ENCODE measurements at places on chromosomes 7 and 10.

DNA sequence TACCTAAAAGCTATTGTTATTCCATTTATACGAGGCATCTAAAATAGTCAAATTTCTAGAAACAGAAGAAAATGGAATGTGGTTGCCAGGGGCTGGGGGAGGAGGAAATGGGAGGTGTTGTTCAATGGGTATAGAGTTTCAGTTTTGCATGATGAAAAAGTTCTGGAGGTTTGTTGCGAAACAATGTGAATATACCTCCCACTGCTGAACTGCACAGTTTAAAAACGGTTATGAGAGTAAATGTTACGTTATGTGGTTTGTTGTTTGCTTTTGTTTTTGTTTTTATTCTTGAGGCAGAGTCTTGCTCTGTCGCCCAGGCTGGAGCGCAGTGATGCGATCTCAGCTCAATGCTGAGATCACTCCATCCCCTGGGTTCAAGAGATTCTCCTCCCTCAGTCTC is 64.9 kb upstream of the NRBF2 start:
- no peak for DNase-seq

- no peak for DNase-seq
Measured at GRCh38 chr10:27457966-27458365, 46.1 kb upstream of the RAB18 start.

DNA sequence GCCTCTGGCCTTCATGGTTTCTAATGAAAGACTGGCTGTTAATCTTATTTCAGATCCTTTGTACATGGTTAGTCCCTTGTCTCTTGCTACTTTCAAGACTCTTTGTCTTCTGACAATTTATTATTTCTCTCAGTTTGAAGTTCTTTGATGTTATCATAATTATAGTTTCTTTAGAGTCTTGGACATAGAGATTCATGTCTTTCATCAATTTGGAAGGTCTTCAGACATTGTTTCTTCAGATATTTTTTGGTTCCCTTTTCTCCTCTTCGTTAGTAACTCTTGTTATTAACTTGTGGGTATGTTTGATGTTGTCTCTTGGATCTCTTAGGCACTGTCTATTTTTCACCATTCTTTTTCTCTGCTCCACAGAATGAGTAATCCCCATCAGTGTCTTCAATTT is 8.7 kb downstream of the ZNF37A start:
- DNase-seq = no peak

DNA sequence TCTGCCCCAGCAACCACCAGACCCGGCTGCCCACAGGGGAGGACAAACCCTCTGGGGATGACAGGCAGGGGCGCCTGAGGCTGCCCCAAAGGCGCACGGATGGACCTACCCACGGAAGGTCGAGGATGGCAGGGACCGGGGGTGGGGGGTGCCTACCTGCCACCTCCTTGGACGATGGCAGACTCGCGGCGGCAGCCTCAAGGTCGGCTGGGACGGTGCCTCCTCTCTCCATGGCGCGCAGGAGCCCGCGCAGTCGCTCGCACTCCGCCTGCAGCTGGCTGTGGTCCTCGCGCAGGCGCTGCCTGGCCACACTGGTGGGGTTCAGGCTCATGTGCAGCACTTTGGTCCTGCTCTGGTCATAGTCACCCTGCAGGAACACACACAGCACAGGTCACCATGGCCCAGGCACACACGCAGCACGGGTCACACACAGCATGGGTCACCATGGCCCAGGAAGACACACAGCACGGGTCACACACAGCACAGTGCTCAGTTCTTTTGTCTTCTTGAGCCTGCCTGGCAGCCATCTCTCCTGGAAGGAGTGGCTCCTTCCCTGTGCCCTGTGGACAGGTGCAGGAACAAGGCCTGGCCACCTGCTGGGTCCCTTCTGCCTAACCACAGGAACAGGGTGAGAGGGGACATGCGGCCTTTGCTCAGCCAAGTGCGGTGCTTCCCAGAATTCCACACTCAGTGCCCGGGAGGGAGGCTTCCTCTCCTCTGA is 266.6 kb downstream of the ELFN1 start:
- no peak for DNase-seq

DNA sequence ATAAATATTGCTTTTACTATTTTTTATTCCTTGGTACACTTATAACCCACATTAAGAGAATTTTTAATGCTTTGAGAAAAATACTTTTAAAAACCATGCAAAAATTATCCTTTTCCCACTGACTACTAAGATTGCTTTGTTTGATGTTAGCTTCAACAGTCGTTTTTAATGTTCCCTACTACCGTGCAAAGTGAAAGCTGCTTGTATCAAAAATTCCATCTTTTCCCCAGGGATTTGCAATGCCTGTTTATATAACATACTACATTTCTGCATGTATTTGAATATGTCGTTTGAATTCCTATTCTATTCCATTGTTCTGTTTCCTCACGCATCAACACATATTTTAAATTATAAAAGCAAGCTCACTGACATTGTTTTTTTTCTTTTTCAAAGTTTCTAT is 54.4 kb downstream of the TFPI2 start:
- no peak for DNase-seq

GRCh38 chr10:17655567-17656146 is 11.7 kb downstream of the STAM start:
- DNase-seq = no peak

DNA sequence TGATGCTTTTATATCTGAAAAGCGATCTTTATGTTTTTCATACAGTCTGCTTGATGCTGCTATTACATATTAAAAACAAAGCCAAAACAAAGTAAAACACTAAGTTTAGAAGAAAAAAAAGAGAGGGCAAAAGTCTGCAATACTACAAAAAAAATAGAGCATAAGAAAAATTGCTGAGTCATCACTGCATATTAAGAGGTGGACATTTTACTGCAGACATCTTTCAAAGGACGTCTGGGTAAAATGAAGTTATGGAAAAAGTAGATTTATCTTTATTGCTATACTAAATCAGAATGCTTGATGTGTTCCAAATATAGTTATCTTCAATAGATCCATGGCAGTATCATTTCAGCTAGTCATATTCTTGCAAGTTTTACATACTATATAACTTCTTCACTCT is 172.0 kb downstream of the MAGI2 start:
- DNase-seq = no peak

DNA sequence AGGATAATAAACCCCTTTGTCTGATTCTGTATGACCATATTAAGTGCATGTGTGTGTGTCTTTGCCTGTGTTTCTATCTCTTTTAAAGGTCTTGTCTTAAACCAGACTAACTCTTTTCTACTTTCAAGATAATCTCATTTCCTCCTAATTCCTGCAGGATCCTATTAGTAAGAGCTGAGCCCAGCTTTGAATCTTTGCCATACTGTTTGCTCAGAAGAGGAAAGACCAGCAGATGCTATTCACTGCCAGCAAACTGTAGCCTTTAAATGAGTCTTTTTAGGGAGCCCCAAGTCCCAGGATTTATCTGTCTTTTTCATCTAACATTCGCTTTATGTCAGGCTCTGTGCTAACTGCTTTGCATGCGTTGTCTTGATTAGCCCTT is 2.9 kb downstream of the GPR158 start:
- DNase-seq = no peak

- no peak for DNase-seq
Measured at GRCh38 chr10:51999096-51999495, 299.7 kb upstream of the CSTF2T start.

DNA sequence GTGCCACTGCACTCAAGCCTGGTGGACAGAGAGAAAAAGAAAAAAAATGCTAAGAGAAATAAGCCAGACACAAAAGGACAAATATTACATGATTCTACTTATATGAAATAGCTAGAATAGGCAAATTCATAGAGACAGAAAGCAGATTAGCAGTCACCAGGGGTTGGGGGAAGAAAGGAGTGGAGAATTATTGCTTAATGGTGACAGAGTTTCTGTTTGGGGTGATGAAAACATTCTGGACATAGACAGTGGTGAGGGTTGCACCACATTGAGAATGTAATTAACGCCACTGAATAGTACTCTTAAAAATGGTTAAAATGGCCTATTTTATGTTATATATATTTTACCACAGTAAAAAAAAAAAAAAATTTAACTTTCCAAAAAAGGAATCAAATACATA is 6.4 kb upstream of the NT5C2 start:
- DNase-seq = no peak

- no peak for DNase-seq
Measured at GRCh38 chr7:40604601-40605438, 470.0 kb downstream of the SUGCT start.

DNA sequence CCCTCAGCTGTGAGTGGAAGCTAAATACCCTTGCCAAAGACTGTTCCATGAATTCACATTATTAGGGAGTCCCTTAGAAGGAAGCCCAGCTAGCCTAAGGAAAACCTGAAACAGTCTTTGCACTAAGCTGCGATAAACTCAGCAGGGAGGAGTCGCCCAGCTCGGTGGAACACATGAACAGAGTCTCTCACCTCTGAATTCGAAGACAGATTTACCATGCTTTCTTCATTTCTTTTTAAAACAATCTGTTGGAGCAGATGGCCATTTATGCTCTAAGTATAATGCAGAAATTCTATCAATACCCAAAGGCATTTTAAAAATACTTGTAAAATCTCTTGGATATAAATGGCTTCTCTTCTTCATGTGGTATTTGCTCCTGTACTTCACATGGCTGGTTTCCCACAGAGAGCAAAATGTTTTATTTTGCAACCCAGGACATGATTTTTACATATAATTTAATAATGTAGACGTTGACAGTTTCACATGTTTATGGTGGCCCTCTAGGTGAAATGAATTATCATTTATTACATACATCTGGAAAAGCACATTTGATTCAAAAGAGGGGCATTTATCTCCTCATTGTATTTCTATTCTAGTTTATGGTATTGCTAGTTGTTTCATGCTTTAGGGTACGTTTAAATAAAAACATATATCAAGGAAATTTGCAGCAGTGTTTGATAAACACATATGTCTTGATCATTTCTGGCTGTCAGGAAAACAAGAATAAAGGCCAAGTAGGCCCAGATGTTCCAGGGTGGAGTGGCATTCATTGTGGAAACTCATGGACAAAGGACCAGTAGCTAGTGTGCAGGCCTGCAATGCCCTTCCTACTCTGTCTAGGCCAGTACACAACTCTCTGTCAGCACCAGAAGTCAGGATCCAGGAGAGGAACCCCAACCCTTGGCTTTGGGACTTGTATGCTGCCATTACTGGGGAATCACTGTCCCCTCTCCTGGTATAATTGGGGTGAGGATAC is 52.2 kb downstream of the LRGUK start:
- DNase-seq = no peak

DNA sequence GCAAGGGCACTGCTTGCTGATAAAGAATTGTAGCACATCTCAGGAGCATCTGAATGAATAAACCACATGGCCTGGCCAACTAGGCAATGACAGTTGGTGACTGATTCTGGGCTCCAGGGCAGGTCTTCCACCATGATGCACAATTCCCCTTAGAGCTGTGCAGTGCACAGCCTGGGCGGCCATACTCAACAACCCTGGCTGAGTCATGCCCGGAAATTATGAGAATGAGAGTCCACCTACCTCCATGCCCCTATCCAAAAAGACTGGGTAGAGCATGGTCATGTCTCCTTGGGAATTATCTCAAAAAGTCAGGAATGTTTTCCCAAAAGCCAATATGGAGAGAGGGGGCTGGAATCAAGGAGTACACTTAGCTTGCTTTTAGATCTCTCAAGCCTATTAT is 425.6 kb downstream of the PLXNA4 start:
- no peak for DNase-seq

GRCh38 chr7:16398146-16399017 is 23.0 kb downstream of the CRPPA start:
- no peak for DNase-seq

- no peak for DNase-seq
Measured at GRCh38 chr7:1548438-1548831, 7.6 kb downstream of the TMEM184A start.

- no peak for DNase-seq
Measured at GRCh38 chr10:74927701-74928100, 101.3 kb downstream of the KAT6B start.

DNA sequence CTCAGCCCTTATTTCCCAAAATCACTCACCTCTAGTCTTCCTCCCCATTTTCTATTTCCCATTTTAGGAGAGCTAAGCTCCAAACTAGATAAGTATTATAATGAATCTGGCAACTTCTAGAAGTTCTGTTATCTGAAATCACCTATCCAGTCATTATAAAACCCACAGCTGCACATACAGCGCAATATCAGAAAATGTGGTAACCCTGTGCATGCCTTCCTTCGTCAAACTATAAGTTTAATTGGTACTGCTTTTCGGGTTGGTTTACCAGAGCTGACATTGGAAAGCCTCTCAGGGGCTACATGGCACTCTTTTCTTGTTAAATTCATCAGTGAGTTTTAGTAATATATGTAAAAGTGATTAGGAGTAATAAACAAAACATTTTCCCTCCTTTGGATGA is 1.6 kb downstream of the LAMB4 start:
- no peak for DNase-seq

DNA sequence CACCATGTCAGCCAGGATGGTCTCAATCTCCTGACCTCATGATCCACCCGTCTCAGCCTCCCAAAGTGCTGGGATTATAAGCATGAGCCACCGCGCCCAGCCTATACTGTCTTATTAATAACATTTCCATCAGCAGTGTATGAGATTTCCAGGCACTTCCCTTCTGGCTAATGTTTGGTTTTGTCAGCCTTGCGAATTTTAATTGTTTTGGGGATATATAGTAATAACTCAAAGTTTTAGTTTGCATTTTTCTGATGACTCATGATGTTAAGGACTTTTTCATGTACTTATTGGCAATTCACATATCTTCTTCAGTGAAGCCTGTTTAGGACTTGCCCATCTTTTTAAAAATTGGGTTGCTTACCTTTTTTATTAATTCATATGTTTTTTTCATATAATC is 76.0 kb downstream of the TMEM270 start:
- no peak for DNase-seq

- DNase-seq = no peak
Measured at GRCh38 chr7:1342090-1342640, 109.5 kb downstream of the UNCX start.

- no peak for DNase-seq
Measured at GRCh38 chr7:135886345-135887132, 90.6 kb downstream of the MTPN start.

DNA sequence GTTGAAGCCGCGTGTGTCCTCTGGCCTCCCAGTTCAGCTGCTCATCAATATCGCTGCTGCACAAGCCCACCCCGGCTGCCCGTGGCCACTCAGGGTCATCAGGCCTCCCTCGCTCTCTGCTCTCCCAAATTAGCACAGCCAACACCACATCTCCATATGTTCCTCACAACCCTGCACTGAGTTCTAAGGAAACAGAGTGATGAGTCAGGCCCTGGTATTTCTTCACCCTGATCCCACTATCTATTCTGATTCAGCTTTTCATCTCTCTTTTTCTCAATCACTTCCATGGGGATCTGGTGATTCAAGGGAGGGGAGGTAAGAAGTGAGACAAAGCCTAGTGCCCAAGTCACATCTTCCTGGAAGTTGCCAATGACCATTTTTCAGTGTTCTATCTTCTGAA is 23.8 kb downstream of the CYTH3 start:
- no peak for DNase-seq

GRCh38 chr7:12731214-12731656 is 43.8 kb downstream of the ARL4A start:
- DNase-seq = no peak

DNA sequence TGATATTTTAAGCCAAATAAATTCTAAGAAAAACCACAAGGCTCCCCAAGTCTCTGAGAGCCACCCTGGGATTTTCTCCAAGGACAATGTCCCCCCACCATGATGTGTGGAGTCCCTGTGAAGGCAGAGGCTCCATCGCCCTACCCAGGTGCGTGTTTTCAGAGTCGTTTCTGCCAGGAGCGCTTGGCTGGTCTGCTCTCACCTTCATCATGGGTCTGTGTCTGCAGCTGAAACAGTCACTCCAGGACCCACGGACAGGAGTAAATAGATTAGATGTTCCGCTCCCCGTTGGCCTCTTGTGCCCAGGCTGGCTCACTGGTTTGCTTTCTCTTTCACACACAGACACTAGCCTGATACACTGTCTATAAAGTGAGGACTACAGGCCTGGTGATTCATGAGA is 217.5 kb downstream of the SFMBT2 start:
- peak; percentile 24 for DNase-seq

Data from activated CD8-positive, alpha-beta memory T cell treated with anti-CD3 and anti-CD28 coated beads for 48 hours (primary cell).